ENCODE measurements at places on chromosomes 11 and 22.

- no peak for DNase-seq
These were observed 37.7 kb upstream of the CD44 start for GRCh38 chr11:35101223-35101622.

DNA sequence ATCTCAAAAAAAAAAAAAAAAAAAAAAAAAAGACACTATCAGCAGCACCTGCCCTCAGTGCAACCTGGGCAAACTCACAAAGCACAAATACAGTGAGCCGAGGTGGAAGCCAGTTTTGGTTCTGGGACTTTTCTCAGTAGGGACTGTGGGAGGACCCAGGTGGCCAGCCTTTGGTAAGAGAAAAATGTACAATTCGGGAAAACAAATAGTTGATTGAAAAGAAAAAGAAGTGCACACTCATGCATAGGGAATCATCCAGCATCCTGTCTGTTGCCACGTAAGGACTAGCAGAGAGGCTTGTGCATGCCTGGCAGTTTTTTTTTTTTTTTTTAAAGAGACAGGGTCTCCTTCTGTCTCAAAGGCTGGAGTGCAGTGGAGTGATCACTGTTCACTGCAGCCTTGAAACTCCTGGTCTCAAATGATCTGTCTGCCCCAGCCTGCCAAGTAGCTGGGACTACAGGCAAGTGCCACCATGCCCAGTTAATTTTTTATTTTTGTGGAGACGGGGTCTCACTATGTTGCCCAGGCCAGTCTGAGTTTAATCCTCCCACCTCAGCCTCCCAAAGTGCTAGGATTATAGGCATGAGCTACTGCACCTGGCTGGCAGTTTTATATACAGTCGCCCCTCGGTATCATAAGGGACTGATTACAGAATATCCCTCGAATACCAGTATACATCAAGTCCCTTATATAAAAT is 36.7 kb downstream of the TPST2 start:
- no peak for DNase-seq

DNA sequence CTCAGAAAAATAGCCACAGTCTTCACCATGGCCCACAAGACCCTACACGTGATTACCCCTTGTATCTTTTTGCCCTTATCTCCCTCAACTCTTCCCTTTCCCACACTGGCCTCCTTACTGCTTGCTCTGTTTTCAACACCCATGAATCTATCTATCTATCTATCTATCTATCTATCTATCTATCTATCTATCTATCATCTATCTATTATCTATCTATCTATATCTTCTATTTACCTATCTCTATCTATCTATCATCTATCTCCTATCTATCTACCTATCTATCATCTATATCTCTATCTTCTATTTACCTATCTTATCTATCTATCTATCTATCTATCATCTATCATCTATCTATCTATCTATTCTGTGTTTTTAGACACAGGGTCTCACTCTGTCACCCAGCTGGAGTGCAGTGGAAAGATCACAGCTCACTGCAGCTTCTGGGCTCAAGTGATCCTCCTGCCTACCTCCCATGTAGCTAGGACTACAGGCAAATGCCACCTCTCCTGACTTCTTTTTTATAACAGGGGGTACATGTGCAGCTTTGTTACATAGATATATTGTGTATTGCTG is 54.2 kb downstream of the CNTF start:
- DNase-seq: no peak

- no peak for DNase-seq
These were observed 2.8 kb upstream of the BCO2 start for GRCh38 chr11:112172362-112172994.

DNA sequence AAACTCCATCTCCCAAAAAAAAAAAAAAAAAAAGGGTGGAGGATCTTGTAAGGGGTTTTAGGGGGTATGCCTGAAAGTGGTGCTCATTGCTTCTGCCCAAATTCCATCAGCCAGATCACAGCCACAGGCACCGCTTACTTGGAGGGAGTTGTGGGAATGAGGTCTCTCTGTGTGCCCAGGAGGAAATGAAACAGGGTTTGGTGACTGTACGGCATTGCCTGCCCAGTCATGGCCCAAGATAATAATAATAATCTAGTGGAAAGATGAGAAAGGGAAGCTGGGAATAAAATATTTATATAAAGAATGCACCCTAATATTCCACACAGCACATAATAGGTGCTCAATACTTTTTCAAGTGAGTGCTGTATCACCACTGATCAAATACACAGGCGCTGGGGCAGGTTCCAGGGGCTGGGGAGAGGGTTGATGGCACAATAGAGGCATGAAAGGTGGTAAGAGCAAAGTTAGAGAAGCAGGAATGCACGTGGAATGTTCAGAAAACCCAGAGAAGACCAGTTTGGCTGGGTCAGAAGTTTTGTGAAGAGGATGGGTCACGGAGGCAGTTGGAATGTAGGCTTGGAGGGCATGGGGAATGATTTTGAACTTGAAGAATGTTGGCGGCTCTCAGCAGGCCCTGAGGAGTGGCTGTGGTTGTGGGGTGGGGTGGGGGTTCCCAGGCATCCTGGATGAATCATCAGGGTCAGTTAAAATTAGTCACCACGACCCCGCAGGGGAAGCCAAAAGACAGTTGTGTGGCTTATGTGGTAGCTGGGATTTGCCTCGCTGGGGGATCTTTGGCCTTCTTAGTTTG is 12.5 kb upstream of the MB start:
- no peak for DNase-seq

- DNase-seq: no peak
These were observed 17.8 kb downstream of the BBOX1 start for GRCh38 chr11:27058456-27058855.

GRCh38 chr11:88447281-88447680 is 109.7 kb upstream of the CTSC start:
- DNase-seq: no peak

- no peak for DNase-seq
These were observed 100.8 kb downstream of the TRAF6 start for GRCh38 chr11:36409152-36409816.

- DNase-seq: no peak
These were observed 16.8 kb upstream of the GLYATL1 start for GRCh38 chr11:58922479-58922878.

GRCh38 chr22:18042685-18043084 is 18.3 kb upstream of the MICAL3 start:
- DNase-seq: no peak

- DNase-seq: no peak
These were observed 13.2 kb downstream of the ZNRF3 start for GRCh38 chr22:28896611-28897010.

DNA sequence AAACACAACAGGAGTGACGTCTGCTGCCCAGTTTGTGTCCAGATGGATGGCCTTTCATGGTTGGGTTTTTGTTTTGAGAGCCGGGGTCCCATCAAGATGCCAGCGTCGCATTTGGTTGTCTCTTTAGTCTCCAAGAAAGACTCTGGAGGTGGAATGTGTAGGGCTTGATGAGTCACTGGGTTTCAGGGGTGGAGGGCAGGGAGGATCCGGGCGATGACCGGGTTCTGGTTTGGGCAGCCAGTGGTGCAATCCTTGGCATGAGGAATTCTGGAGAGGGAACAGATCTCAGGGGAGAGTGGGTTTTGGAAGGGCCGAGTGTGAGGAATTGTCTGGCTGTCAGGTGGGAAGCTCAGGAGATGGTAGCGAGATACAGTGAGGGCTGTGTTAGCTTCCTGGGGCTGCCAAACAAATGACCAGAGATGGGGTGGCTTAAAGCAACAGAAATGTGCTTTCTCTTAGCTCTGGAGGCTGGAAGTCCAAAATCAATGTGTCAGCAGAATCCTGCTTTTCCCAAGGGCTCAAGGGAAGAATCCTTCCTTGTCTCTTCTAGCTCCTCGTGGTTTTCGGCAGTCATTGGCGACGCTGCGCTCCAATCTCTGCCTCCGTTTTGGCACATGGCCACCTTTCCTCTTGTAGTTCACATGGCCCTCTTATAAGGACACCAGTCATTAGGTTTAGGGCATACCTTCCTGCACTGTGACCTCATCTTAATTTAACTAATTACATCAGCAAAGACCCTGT is 26.4 kb upstream of the PPFIA1 start:
- DNase-seq: no peak

DNA sequence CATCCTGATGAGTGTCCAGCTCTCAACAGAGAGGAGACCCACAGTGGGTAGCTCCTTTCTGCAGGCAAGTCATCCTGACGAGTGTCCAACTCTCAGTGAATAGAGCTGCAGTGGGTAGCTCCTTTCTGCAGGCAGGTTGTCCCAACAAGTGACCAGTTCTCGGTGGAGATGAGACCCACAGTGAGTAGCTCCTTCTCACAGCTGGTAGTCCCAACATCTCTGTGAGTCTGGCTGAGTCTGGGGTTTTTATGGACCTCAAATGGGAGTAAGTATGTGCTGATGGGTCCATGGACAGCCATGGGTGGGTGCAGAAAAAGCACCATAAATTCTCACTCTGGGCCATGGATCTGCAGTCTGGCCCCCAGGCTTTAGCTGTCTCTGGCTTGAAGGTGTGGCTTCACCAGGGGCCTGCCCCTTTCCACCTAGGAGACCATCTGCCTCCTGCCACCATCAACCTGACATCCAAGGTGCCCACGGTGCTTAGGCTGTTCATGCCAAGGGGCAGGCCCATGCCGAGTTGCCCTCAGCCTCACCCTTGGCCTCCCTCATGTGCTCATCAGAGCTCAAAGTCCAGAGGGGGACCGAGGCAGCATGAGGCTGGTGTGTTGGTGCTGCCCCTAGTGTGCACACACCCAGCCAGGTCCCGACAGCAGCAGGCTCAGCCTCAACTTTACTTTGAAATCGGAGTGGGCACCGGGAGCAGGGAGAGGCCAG is 15.3 kb downstream of the NPAT start:
- no peak for DNase-seq

DNA sequence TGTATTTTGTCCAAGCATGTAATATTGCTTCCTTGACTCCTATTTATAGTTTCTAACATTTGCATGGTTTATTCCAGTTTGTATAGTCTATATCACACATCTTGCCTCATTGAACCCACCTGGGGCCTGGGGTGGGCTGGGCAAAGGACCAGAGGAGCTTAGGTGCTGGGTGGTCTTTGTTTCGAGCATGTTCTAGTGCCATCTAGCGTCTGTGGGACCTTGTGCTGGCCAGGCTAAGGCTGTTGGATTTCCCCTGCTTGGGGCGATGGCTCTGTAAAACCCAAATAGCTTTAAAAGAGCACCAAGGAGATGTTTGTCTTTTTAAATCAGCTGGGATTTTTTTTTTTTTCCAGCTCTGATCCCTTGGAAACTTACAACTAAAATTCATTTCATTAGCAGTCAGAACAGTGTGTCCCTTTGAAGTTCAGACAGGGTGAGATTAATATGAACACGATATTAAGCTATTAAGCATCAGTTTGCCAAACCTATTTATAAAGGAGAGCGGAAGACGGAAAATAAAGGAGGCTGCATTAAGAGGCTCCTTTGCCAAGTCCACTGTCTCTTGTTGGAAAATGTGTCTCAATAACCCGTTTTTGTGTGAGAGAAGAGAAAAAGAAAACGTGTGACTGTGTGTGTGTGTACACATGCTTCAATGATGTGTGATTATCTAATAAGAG is 157.4 kb downstream of the COMMD9 start:
- DNase-seq: no peak

- no peak for DNase-seq
These were observed 52.4 kb upstream of the MYO18B start for GRCh38 chr22:25689631-25690030.

DNA sequence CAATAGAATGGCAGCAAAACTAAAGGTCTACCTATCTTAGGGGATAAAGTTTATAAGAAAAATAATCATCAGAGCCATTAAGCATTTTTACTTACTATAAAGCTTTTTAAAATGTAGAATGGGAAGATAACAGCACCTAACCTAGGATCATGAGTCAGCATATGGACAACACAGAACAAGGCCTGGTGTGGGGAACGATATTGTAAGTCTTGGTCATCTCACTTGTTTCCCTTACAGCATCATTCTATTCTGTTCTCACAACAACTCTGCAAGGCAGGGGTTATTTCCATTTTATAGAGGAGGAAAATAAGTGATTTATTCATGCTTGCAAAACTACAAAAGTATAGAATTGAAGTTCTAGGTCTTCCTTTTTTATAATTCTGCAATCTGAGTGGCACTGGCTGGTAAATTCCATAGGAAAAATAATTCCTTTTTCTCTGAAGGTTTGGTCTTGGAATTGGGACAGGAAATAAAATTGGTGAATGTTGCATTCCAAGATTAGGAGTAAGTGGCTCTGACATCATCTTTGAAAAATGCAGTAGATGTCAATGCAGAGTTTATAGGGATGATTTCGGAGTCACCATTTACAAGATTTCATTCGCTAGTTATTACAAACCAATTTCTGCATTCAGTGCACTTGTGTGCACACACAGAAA is 423.0 kb downstream of the DYNC2H1 start:
- DNase-seq: no peak

- no peak for DNase-seq
These were observed 16.7 kb downstream of the TXN2 start for GRCh38 chr22:36464715-36465231.

DNA sequence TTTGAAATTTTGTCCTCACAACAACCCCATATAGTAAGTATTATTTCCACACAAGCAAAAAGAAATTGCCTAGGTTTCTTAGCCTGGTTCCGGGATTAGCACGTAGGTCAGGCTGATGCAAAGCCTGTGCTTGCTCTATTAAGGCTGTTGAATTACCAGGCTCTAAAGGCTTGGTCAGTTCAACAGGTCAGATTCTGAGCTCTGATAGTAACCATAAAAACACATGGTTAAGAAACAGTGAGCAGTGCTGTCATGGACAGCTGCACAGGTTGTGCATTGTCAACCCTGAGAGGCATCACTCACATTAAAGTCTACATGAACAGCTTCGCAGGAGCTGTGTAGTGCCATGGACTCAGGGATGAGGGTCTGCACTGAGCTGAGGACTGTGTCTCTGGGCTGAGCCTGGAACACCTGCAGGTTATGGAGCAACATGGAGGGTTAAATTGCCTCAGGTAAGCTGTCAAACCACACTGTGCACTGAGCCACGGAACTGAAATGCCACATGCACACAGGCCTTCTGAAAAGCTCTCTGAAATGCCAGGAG is 98.0 kb downstream of the PIWIL4 start:
- no peak for DNase-seq

GRCh38 chr11:44989831-44990566 is 39.3 kb upstream of the TP53I11 start:
- peak; percentile 58 for DNase-seq

DNA sequence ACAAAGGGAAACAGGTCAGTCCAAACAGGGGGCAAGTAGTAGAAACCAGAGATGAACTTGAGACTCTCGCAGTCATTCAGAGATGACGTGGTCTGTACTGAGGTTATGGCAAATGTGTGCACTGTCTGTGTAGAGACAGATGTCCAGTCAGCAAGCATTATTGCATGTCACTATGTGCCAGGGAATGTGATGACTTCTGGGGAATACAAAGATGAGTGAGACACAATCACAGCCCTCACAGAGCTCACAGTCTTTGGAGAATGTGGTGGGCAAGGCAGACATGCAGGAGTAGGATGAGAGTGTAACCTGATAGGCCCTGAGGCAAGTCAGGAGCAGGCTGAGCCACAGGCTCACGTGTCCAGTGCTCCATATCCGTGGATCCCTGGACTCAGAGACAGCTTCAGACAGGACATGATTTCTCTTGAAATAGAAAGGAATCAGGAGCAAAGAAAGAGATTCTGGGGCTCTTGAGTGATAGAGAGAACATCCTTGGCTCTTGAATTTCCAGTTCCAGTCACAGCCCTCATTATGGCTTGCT is 550.7 kb downstream of the ETS1 start:
- no peak for DNase-seq

Data from DMS 273 treated with DMSO at 0.1 percent for 48 hours (cell line).